ENCODE measurements at places on chromosomes 1 and 21.
A peak's percentile ranks its signal among the peaks of the same experiment; 100 is the strongest.

DNA sequence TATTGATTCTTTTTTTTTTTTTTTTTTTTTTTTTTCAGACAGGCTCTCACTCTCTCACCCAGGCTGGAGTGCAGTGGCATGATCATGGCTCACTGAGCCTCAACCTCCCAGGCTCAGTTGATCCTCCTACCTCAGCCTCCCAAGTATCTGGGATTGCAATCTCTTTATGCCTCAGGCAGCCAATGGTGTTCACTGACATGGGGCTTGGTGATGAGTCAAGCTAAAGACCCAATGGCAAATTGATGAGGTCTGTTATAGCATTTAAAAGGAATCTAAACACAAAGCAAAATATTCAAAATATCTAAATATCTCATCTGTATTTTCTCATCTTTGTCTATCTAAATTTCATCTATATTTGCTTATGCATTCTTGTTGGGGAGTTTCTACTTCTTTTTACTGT lies 30.5 kb upstream of the CAMSAP2 start:
- DNase-seq = no peak

- no peak for DNase-seq
Measured at GRCh38 chr1:27992276-27992675, 32.5 kb downstream of the XKR8 start.

- DNase-seq = no peak
Measured at GRCh38 chr1:21927533-21928237, 9.4 kb downstream of the HSPG2 start.

DNA sequence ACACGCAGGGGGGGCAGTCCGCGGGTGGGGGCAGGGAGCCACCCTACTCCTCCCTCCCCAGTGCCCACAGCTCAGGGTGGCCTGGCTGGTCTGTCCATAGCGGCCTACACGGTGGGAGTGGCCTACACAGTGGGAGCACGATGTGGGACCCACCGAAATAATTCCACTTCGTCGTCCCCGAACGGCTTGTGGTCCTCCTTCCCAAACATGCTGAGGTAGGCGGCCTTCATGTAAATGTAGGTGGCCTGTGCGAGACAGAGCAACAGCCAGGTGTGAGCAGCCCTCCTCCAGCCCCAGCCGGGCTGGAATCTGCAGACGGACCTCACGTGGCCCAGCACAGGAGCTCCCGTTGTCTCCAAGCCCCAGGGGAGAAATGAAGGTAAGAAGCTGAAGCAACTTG lies 34.4 kb downstream of the TTC39A start:
- no peak for DNase-seq

DNA sequence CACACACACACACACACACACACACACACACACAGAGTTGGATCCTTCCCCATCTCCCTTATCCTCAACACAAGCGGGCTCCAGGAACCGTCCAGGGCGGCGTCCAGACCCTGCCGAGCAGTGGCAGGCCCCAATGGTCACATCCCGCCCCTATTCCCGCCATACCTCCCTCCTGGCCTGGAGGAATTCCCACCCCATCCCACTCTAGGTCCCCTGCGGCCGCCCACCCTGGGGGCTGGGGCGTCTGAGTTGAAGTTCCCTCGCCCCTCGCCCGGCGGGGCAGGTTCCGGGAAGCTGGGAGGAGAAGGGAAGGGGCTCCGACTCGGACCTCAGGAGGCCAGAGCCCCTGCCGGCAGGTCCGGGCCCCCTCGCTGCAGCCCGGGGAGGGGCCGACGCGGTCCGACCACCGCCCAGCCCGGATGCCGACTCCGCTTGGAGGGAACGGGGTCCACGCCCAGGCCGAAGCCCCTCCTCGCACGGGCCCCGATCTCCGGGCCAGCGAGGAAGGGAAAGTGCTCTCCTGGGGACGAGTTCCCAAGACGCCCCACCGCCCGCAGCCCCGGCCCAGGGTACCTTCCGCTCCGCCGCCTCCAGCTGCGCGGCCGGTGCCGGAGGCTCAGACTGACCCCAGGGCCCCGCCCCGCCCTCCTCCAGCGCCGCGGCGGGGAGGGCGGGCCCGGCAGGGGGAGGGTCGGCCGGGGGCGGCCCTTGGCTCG lies at the start of gene RHOC:
RHOC (minus strand) TSS at position 623 of the 716 bp plus-strand sequence. CDS start 3,328 bp downstream, outside the sequence.
- DNase-seq = no peak

DNA sequence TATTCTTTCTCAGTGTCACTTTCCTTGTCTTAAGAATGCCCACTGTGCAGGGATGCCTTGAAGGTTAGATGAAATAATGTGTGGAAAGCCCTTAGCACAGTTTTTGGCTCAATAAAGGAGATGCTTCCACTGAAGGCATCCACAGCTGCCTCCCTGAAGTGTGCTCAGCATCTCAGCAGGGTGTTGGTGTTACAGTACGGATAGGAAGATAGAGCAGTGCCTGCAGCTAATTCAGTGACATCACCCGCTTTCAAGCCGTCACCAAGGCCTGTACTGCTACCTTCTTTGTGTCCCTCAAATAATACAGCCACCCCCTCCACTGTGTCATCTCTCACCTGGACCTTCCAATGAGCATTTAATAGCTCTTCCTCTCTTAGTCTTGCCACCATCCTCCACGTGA lies 59.0 kb downstream of the NDUFS5 start:
- no peak for DNase-seq

GRCh38 chr1:13793088-13793730 lies 93.2 kb downstream of the PRDM2 start:
- no peak for DNase-seq

GRCh38 chr1:121408354-121408753 lies 223.6 kb downstream of the SRGAP2C start:
- DNase-seq = peak; percentile 10

DNA sequence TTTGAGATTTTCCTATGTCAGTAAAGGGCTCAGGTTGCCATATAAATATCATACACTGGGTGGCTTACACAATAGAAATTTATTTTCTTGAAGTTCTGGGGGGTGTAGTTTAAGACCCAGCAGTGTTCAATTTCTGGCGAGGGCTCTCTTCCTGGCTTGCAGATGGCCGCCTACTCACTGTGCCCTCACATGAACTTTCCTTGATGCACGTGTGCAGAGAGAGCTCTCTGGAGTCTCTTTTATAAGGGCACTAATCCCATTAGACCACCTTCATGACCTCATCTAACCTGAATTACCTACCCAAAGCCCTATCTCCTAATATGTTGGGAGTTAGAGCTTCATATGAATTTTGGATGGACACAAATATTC lies 21.1 kb downstream of the TMEM51 start:
- no peak for DNase-seq

- no peak for DNase-seq
Measured at GRCh38 chr1:98232678-98233077, 311.8 kb upstream of the DPYD start.

DNA sequence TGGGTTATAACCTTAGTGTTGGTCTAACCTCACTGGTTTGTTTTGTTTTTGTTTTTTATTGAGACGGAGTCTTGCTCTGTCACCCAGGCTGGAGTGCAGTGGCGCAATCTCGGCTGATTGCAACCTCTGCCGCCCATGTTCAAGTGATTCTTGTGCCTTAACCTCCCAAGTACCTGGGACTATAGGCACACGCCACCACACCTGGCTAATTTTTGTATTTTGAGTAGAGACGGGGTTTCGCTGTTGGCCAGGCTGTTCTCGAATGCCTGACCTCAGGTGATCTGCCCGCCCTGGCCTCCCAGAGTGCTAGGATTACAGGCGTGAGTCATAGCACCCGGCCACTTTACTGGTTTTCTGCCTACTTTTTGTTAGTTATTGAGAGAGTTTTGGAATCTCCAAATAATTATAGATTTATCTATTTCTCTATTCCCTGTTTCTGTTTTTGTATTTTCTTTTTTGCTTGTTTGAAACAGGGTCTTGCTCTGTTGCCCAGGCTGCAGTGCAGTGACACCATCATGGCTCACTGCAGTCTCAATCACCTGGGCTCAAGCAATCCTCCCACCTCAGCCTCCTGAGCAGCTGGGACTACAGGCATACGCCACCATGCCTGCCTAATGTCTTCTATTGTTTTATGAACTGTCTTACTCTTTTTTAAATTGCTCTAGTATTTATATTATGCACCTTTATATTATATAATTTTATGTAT lies 21.4 kb downstream of the SMG7 start:
- DNase-seq = no peak

DNA sequence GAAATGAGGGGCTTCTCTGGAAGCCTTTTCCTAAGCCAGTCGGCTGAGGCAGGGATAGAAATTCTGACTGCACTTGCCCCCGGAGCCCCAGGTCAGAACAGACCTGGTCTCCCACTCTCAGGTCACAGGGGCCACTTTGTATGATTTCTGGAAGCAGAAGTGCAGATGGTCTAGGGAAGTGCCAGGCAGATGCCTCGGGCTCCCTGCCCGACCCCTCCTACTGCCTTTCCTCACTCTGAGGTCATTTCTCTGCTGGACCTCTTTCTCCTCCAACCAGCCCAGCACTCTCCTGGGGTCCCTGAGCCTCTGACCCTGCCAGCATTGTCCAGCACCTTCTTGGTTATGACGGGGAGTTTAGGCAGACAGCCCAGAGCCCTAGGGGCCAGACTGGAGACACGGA lies 8.7 kb downstream of the RUNX3 start:
- no peak for DNase-seq

- DNase-seq = no peak
Measured at GRCh38 chr1:163442895-163443294, 121.1 kb downstream of the NUF2 start.

DNA sequence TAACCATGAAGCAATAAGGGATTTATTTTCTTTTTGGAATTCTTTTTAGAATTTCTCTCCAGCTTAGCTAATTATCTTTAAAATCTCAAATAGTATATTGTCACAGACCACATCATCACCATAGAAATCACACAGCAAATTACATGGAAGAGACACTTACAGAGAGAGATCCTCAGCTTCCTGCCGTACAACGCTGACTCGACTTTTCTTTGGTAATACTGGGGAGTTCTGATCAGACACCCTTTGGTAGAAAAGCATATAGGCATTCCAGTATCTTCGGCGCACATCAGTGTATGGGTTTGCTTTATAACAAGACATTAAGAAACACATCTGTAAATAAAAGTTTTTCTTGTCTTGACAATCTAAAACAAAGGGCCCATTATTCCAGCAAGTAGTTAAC lies 55.7 kb downstream of the PCSK9 start:
- DNase-seq = no peak

- no peak for DNase-seq
Measured at GRCh38 chr1:84202126-84202525, 58.1 kb downstream of the PRKACB start.

GRCh38 chr1:240308096-240308495 lies 216.4 kb downstream of the FMN2 start:
- DNase-seq = no peak

- DNase-seq = no peak
Measured at GRCh38 chr21:42887326-42887725, 5.8 kb upstream of the NDUFV3 start.

DNA sequence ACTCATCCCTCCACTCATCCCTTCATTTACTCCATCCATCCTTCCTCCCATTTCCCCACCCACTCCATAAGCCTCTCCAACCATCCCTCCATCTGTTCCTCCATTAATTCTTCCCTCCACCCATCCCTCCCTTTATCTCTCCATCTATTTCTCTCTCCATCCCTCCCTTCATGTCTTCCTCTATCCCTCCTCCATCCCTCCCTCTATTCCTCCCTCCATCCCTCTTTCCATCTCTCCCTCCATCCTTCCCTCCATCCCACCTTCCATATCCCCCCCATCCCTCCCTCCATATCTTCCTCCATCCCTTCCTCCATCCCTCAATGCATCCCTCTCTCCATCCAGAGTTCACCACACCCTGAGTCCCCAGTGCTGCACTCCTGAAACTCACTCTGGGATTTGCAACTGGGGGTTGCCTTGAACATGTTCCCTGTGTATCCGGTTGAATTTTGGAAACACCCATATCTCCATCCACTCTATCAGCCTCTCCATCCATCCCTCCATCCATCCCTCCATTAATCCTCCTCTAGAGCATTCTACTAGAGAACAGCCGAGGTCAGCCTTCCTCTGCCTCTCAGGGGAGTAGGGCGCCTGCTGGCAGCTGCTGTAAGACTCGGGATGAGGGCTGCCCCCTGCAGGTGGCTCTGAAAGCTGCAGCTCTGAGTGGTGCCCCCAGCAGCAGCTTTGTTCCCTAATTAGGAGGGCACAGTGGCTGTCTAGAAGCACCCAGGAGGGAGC lies 39.4 kb downstream of the ABCG1 start:
- DNase-seq = peak; percentile 70

- no peak for DNase-seq
Measured at GRCh38 chr1:165497069-165498013, 46.5 kb upstream of the LRRC52 start.

DNA sequence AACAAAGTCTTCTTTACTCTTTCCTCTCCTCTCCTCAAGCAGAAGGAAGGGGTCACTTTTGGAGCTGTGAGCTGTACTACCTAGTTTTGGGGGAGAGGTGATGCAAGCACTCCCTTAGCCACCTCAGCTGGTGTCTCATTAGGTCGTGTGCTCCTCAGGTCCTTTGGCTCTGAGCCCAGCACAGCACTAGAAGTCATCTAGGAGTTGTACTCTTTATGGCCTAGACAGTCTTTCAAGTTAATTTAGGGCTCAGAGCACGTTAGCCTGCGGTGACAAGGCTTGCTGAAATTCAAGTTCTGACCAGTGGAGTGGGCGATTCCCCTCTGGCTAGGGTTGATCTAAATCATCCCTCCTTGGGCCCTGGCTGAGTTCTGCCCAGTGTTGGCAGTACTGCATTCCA lies 48.0 kb upstream of the WDR26 start:
- no peak for DNase-seq

DNA sequence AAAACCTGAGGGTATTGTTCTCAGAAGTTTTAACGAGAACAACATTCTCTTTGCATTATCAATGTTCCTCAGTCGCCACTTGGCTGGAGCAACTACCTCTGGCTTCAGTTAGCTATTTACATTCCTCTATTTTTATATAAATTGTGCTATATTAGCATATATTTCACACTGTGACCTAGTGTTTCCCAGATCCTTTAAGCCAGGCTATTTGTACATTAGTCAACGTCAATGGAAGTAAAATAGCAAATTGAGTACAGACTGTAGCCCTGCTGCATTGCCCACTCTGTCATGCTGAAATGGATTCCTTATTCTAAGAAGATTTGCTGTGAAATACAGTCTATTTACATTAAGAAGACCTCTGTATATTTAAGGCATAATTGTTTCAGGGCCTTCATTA lies 213.8 kb downstream of the ROR1 start:
- DNase-seq = no peak

GRCh38 chr1:182357913-182358312 lies 33.7 kb downstream of the GLUL start:
- DNase-seq = no peak

- no peak for DNase-seq
Measured at GRCh38 chr21:18810136-18810535, 406.6 kb upstream of the TMPRSS15 start.

GRCh38 chr1:28956038-28956464 lies 41.7 kb downstream of the EPB41 start:
- DNase-seq = no peak

- peak; percentile 14 for DNase-seq
Measured at GRCh38 chr1:5974631-5975030, 17.6 kb downstream of the NPHP4 start.

DNA sequence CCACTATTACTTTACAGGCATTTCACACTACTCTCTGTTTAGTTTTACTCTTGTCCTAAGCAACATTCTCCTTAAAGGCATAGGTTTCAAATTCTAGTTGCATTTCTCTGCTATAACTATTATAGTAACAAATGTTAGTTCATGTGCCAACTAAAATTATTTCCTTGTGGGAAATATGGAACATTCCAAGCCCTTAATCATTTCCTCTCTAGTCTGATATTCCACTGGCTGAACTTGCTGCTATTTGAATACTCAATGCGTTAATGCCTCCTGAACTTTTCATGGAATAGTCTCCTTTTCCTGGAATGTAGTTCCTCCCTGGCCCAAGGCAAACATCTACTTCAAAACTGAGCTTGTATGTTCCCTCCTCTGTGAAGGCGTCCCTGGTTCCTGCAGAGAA lies 19.3 kb upstream of the TBX19 start:
- no peak for DNase-seq
